Dorsolateral prefrontal cortex (tissue), 122 donors: ENCODE measurements at places on chromosomes 12 and 14. TPM values are rescaled to one million over a fixed set of nuclear protein-coding genes. Genes with fewer than 3 reads are reported as not detected.

KERA gene
- total RNA-seq: not detected

HOXC5 gene
- not detected for total RNA-seq

ANKS1B gene
- 320 TPM for total RNA-seq

WNT1 gene
- total RNA-seq: not detected

PROX2 gene
- not detected for total RNA-seq

IAPP gene
- not detected for total RNA-seq

ZNF385A gene
- 84.7 TPM for total RNA-seq

PUS1 gene
- 21.0 TPM for total RNA-seq

B4GALNT3 gene
- 15.7 TPM for total RNA-seq

GPR162 gene
- 194 TPM for total RNA-seq

OAS3 gene
- 13.9 TPM for total RNA-seq

SLC5A8 gene
- 0.59 TPM for total RNA-seq

CDCA4 gene
- total RNA-seq: 3.4 TPM

GPR84 gene
- not detected for total RNA-seq

AMN1 gene
- total RNA-seq: 52.0 TPM

COCH gene
- 4.3 TPM for total RNA-seq

AMHR2 gene
- not detected for total RNA-seq

PPFIA2 gene
- total RNA-seq: 194 TPM

PLA2G1B gene
- not detected for total RNA-seq

PPP4R4 gene
- 28.5 TPM for total RNA-seq

BCDIN3D gene
- total RNA-seq: 4.5 TPM

SMIM41 gene
- total RNA-seq: not detected

CFAP251 gene
- 6.0 TPM for total RNA-seq

LTBP2 gene
- 1.0 TPM for total RNA-seq

PMEL gene
- total RNA-seq: 0.99 TPM

GSG1 gene
- total RNA-seq: not detected

ANO2 gene
- 8.3 TPM for total RNA-seq

GYS2 gene
- total RNA-seq: 0.30 TPM

VRTN gene
- total RNA-seq: not detected

PTPRQ gene
- total RNA-seq: 2.2 TPM

INHBC gene
- total RNA-seq: not detected

OR6C2 gene
- not detected for total RNA-seq

NRXN3 gene
- 192 TPM for total RNA-seq

ST8SIA1 gene
- total RNA-seq: 58.7 TPM

RND1 gene
- total RNA-seq: 56.2 TPM

CDCA3 gene
- total RNA-seq: 1.7 TPM

ALG10B gene
- 11.5 TPM for total RNA-seq

LETMD1 gene
- 88.4 TPM for total RNA-seq

TDRD9 gene
- 5.4 TPM for total RNA-seq

SRP54 gene
- 38.3 TPM for total RNA-seq

DEGS2 gene
- total RNA-seq: 4.7 TPM

ZDHHC22 gene
- total RNA-seq: 82.1 TPM

LIN52 gene
- total RNA-seq: 19.3 TPM

AKAP5 gene
- 20.0 TPM for total RNA-seq

AKAP6 gene
- total RNA-seq: 285 TPM

MANSC1 gene
- 18.2 TPM for total RNA-seq

FNTB gene
- 24.4 TPM for total RNA-seq

DLK1 gene
- not detected for total RNA-seq

ANO4 gene
- 38.5 TPM for total RNA-seq

PRIMA1 gene
- 24.3 TPM for total RNA-seq

ERP27 gene
- total RNA-seq: not detected

SYCP3 gene
- total RNA-seq: 1.3 TPM

IL26 gene
- not detected for total RNA-seq

ANG gene
- 1.6 TPM for total RNA-seq

NRL gene
- 3.4 TPM for total RNA-seq

SLC38A4 gene
- not detected for total RNA-seq
